ENCODE measurements at places on chromosomes 12 and 14.
A peak's percentile ranks its signal among the peaks of the same experiment; 100 is the strongest.

GRCh38 chr14:94313991-94314655, 9.0 kb downstream of the SERPINA6 start:
- peak; percentile 22 for DNase-seq

DNA sequence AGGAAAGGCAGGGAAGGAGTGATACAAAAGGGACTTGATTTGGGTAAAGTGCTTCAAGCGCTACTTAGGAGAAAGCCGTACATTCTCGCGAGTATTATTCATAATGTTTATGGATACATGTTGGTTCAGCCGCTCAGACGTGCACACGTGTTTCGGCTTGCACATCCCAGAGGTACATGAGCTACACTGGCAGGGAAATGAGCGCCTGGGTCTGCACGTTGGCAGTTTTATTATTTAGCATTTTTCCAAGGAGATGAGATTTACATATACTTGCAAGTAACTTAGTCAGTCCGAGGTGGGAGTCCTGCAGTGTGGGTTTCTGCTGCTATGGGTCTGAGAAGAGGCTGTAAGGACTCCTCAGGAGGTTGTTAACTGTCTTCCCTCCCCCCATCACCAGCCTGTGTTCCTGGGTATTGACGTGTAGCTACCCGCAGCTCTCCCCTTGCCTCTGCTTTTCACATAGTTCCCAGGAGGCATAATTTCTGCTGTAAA, 1.5 kb downstream of the PRKCH start:
- DNase-seq = peak; percentile 7

DNA sequence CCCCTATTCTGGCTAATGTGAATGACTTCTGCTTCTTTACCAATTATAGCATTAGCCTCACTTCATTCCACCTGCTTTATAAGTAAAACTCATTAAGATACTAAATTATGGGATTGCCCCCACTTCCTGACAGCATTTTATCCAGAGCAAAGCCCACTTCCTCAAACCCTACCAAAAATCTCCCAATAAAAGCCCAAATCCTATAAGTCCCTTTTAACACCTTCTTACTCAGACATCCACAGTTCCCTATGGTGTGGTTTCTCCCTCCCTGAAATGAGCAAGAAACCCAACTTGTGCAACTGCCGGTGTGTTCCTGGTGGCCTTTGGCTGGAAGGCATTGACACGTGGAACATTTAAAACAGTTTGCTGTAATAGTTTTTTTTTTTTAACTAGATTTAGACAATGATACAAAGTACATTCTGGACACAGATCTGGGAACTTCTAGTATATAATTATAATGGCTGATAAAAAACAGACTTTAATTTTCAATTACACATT, 53.1 kb downstream of the BRMS1L start:
- DNase-seq = peak; percentile 50

DNA sequence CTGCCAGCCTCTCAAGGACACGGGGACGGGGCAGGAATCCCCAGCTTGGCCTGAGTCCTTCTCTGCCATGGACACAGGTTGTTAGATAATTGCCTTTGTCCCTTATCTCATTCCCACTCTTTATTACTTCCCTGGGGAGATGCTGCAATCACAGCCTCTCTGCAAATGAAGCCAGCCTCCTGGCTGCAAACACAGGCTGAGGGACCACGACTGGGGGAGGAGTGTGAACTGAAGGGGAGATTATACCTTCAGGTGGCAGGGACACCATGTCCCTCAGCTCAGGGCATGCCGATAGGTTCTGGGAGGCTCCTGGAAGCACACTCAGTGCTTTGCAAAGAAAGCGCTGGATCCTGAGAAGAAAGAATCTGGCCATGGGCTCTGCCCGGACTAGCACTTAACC, 16.1 kb upstream of the CHGA start:
- no peak for DNase-seq

- no peak for DNase-seq
Measured at GRCh38 chr12:101490286-101490920, 15.3 kb downstream of the SPIC start.

- DNase-seq = no peak
Measured at GRCh38 chr12:5713599-5714081, 231.4 kb downstream of the ANO2 start.

GRCh38 chr12:119644930-119645329, 23.0 kb upstream of the PRKAB1 start:
- no peak for DNase-seq

- DNase-seq = no peak
Measured at GRCh38 chr14:97177016-97177415, 379.8 kb downstream of the VRK1 start.

- no peak for DNase-seq
Measured at GRCh38 chr12:45756666-45757065, 27.2 kb downstream of the ARID2 start.

GRCh38 chr12:55068416-55069010, 48.7 kb downstream of the NEUROD4 start:
- peak; percentile 74 for DNase-seq

DNA sequence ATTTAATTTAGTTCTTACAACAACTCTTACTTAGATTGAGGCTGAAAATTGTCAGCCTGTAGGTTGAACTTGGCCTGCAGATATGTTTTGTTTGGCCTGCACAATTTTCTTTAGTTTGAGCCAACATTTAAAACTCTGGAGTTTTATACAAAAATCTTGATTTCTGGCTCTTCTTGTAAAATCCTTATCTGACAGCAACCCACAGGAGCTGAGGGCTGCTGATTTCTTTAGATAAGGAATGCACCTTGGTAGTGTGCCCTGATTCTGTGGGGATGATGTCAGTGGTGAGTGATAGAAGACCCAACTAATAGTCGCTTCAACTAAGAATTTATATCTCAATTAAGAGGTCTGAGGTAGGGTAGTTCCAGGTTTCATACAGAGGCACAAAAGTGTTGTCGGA, 49.5 kb downstream of the SOCS2 start:
- DNase-seq = peak; percentile 35

DNA sequence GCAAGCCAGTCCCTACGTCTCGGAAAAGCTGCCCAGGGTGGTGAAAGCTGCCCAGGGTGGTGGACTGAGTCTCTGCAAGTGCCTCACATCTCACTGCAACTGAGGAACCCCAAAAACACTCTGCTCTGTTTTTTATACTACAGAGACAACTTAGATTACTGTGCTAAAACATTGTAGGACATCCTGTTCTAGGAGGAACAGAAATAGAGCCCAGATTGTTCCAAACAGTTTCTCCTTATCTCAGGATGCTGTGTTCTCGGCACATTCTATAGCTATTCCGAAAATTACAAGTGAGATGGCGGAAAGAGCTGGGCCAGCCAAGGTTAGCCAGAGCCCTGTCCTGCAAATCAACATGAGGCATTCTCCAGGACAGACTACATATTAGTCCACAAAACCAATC, 138.7 kb downstream of the LRIG3 start:
- DNase-seq = no peak

DNA sequence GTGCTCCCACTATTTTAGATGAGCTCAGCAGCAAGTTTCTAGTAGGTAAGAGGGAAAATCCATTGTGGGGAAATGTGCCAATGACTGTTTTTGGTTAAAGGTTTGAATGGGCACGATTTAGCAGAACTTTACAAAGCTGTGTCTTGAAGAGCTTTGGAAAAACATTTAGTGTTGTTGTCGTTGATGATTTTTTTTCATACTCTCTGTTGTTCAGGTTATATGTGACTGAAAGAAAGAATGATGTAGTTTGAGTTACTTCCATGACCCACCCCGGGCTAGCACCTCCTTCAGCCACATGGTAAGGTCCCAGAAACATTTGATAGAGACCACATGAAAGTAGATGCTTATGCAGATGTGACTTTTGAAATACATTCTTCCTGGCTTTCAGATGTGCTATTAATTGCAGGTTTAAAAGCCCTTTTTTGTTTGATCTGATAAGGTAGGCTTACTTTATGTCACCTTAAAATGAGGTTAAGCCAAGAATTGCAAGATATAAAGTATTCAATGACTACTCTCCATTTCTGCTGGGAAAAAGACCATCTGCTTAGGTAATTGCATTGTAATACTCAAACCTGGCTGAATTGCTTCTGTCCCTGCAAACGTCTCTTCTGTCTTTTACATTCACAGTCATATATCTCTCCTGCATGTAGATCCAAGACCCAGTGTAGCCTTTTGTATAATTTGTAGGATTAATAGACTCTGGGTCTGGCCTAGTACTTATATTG, 250.6 kb downstream of the RGS6 start:
- DNase-seq = no peak

- no peak for DNase-seq
Measured at GRCh38 chr14:98133806-98134205, 1138.2 kb downstream of the BCL11B start.

DNA sequence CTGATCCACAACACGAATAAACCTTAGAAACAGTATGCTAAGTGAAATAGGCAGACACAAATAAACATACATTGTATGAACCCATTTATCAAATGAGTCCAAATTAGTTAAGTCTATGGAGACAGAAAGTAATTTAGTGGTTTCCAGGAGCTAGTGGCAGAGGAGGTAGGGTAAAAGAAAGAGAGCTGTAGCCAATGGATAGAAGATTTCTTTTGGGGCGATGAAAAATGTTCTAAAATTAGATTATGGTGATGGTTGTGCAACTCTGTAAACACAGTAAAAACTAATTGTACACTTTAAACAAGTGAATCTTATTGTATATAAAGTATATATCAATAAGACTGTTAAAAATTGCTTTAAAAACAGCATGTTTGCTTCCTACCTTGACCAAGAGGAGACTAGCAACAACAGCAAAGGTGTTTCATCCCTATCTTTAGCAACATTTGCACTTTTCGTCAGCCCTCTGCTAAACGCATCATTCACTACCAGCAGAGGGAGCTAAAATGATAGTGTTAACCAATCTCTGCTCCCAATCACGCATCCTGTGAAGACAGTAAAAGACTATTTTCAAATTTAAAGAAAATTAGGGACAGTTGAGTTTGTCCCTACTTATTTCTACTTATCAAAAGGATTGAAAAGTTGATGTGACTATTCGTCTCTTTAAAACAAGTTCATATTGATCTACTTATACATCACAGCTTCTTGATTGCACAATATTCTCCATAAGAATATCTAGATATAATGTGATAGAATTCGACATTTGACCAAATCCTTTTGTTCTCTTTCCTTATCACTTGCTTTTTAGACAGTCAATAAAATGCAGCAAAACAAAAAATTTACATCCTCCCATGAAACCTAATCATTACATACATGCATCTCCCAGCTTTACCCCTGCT, 24.0 kb upstream of the LGR5 start:
- peak; percentile 89 for DNase-seq

GRCh38 chr14:84351646-84352045, 1178.3 kb upstream of the FLRT2 start:
- DNase-seq = no peak

- no peak for DNase-seq
Measured at GRCh38 chr14:44154874-44155273, 352.2 kb downstream of the FSCB start.

GRCh38 chr12:132152411-132152821, 8.2 kb downstream of the NOC4L start:
- no peak for DNase-seq

DNA sequence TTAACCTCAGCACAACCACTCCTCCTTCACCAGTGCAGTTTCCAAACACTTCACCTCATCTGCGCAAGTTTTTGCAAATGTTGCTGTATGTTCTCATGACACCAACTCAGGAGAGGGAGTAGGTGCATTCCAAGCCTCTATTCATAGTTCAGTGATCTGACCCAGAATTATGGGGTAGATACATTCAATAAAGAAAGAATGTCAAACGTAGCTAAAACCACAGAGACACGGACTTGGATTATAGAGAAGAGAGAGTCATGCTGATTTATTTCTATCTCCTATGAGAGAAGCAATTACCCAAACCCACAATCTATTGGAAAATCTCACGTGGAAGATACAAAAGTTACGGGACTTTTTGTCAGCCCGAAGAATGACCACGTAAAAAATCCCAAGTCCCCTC, 1006.0 kb upstream of the TMEM132C start:
- no peak for DNase-seq

DNA sequence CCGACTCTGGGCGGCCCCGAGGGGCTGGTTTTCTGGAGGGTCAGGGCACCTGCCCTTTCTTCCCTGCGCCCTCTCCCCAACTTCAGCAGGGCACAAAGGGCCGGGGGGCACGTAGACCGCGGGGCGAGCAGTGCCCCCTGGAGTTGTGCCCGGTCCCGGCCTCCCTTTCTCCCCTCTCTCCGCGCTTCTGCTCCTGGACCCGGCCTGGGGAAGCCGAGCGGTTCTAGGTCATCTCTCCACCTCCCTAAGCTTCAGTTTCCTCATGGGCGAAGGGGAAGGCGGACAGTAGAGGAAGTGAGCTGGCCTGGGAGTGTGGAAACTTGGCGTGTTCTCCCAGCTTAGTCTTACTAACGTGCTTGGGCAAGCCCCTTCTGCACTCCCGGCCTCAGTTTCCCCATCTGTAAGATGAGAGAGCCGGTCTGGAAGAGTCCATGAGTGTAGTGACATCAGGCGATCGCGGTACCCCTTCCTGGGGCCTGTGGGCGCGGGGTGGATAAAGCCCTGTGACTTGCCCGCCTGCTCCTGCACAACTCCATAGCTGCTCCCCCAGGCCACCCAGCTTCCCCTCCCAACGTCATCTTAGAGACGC, 158.6 kb upstream of the PARP11 start:
- no peak for DNase-seq

DNA sequence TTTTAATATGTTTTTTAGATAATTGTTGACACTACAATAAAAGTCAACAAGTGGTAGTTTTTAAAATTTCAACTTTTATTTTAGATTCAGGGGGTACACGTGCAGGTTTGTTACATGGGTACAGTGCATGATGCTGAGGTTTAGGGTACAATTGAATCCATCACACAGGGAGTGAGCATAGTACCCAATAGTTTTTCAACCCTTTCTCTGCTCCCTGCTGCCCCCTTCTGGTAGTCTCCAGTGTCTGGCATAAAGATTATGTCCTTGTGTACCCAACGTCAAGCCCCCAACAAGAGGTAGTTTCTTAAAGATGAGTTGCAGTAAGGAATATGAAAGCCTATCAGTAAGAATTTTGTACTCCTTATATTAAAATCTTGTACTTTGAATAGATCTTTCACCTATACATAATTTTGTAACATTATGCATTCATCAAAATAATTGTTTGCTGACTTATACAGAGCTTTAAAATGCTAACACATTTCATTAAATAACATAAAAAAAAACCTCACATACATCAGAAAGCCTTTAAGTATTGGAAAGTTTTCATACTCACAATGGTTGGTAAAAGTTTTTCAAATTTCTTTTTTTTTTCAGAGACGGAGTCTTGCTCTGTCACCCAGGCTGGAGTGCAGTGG, 5.4 kb upstream of the RALGAPA1 start:
- peak; percentile 78 for DNase-seq

GRCh38 chr12:16136219-16136988, 141.1 kb downstream of the SLC15A5 start:
- DNase-seq = no peak

GRCh38 chr14:67652189-67652588, 22.2 kb downstream of the VTI1B start:
- DNase-seq = no peak

- peak; percentile 19 for DNase-seq
Measured at GRCh38 chr14:58088961-58089360, 63.1 kb downstream of the ARMH4 start.

- DNase-seq = no peak
Measured at GRCh38 chr12:72471806-72472205, 199.6 kb downstream of the TRHDE start.

GRCh38 chr12:29882846-29883245, 99.1 kb upstream of the TMTC1 start:
- no peak for DNase-seq

GRCh38 chr12:114340231-114340630, 65.7 kb downstream of the TBX5 start:
- no peak for DNase-seq

Data from adipocyte (in vitro differentiated cells).